RWPE2 (cell line): ENCODE measurements at places on chromosomes 2 and 18.

DNA sequence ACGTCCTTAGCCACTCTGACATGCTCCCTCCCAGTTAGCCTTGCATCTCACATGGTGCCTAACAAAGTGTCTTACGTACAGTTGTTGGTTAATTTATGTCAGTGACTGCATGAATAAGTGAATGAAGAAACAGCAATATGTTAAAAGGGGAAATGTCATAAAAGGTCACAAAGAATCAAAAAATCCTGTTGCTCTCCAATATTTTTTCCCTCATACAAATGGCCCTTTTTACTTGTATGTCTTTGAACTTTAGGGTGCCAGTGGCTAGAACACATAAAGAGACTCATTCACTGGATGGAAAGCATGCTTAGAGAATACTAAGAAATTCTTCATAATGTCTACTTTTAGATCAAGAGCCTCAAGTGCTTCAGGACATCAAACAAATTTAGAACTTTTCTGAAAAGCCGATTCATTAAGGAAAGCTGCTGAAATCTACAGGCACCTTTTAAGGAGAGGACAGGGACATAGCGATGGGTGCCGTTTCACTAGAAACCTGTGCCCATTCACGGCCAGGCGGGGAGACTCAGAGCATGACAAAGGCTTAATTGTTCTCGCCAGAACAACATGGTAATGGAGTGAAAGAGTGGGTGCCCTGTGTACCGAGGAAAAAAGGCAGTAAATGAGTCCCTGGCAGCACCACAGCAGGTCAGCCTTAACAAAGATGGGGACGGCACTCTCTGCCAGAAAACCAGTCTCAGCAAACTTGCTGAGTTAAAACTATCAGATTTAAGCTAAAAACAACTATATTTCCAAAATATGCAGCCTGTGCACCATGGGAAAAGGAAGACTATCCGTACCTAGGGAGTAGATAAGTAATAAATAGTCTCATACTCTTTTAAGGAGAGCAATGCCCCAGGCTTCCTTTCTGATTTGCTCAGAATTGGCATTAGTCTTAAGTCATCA is 71.6 kb upstream of the SPTBN1 start:
- DNase-seq = no peak

DNA sequence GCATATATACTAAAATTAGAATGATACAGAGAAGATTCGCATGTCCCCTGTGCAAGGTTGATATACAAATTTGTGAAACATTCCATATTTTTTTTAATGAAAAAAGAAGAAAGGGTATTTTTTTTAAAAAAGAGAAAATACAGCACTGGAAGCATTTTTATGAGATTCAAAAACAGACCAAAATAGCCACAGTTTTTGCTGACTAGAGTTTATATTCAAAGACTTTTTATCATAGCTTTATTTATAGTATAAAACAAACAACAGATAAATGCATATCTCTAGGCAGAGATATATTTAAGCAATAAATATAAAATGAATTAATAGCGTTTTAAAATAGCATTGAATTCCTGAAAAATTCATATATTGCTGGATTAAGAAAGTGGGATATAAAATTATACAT is 436.5 kb upstream of the ACVR2A start:
- no peak for DNase-seq

DNA sequence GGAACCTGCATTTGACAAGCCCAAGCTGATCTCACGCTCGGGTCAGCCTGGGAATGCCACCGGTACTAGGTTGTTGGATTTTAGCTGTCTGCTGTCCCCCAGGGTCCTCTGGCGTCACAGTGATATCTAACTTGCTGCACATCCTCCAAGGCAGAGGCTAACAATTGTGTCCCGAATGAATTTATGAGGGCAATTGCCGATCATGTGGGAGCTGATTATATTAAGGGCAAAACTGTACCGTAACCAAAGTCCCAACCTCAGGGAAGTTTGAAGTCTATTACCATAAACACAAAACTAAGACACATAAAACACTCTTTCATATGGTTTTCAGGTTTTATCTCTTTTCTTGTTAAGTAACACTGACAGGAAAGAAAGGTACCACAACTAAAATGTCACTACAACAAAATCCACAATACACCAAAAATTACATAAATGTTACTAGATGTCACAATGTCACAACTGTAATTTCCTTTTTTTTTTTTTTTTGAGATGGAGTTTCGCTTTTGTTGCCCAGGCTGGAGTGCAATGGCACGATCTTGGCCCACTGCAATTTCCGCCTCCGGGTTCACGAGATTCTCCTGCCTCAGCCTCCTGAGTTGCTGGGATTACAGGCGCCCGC is 6.7 kb downstream of the UXS1 start:
- no peak for DNase-seq

DNA sequence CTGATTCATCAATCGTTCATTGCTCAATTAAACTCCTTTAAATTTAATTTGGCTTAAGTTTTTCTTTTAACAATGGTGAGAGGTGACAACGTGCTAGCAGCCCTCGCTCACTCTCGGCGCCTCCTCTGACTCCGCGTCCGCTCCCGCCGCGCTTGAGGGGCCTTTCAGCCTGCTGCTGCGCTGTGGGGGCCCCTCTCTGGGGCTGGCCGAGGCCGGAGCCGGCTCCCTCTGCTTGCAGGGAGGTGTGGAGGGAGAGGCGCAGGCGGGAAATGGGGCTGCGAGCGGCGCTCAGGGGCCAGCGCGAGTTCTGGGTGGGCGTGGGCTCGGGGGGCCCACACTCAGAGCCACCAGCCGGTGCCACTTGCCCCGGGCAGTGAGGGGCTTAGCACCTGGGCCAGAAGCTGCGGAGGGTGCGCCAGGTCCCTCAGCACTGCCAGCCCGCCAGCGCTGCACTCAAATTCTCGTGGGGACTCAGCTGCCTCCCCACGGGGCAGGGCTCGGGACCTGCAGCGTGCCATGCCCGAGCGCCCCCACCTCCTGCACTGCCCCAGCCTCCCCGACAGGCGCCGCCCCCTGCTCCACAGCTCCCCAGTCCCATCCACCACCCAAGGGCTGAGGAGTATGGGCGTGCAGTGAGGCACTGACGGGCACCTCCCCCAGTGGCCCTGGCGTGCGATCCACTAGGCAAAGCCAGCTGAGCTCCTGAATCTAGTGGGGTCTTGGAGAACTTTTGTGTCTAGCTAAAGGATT is 19.6 kb downstream of the ANKMY1 start:
- DNase-seq = no peak

DNA sequence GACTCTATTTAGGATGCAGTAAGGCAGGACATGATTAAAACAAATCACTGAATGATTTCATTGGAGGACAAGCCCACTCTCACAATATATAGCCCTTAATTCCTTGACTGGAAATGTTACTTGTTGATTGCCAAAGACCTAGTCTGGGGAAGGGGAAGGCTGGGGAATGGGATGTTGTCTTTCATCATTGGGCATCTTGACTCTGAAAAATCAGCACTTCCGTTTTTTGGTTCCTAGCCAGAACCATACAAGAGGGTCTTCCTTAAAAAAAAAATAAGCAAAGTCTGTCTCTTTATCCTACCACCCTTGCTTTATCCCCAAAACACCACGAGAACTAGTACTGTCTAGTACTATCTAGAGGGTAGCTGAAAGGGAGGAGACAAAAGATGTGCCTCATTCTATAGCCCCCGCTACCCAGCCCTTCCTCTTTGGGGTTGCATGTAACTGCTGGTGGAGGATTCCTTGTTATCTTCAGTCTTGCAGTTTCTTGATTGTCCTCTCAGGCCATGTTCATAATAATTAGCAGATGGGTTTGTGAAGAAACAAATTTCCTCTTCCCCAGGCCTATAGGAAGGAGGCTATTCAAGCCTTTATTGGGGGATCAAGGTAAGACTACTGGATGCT is 55.8 kb downstream of the NEMP2 start:
- no peak for DNase-seq

DNA sequence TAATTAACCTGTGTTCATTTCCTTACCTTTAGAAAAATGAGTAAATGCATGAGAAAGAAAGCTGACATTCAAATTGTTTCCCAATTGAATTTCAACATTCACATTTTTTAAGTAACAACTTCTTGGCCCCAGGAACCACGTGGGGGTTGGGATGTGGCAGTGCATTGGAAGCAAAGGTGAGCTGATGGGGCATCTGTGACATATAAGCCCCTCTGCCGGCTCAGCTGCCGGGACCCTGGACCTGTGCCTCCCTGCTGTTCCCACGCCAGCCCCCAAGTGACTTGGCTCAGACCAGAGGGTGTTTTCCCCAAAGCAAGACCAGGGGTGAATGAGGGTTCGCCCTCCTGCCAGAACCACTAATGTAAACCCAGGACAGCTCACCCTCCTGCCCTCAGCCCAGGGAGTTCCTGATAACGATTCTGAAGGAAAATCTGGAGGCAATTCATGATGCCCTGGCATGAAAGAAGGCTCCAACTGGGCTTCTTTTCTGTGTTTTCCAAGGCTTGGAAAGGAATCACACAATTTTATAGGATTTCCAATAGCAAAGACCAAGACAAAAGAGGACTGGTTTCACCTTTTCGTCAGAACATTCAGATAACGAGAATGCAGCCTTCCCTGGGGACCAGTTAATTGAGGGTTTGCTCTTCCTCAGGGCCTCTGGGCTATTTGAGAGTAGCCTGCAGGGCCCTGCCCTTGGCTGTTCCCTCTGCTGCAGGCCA is 193.2 kb upstream of the TWIST2 start:
- DNase-seq = no peak

- DNase-seq = no peak
Measured at GRCh38 chr2:158668001-158668765, 126.9 kb upstream of the DAPL1 start.

- DNase-seq = no peak
Measured at GRCh38 chr2:1748741-1749488, 4.6 kb upstream of the PXDN start.

DNA sequence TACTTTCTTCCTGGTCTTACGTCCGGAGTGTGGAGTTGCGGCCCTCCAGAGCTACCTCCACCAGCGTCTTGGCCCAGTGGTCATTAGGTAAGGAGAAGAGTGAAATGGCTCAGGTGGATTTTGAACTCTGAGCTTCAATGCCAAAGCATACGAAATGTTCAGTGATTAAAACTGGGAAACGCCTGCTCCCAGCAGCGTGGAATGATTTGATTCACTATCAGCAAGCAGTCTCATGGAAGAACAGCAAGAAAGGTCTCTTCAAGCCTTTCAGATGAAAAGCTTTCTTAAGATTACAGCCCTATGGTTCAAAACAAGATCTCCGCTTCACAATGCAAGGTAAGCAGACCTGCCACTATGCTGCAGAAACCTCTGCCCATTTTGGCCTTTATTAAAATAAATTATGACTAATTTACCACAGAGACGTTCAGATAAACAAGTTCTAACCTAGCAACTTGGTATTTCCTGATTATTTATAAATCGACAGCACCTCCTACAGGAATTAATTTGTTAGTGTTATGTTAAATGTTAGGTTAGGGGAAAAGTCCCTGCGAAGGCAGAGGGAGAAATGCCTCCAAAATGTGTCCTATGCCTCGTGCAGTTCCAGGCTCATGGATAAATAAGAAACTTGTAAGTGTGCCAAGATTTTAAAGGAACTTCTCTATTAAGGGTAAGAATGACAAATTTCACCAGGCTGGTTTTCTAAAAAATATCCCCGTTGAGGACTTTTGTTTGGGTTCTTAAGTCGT is 10.1 kb downstream of the SP9 start:
- no peak for DNase-seq

- DNase-seq = no peak
Measured at GRCh38 chr2:210429403-210430137, 47.0 kb downstream of the LANCL1 start.

DNA sequence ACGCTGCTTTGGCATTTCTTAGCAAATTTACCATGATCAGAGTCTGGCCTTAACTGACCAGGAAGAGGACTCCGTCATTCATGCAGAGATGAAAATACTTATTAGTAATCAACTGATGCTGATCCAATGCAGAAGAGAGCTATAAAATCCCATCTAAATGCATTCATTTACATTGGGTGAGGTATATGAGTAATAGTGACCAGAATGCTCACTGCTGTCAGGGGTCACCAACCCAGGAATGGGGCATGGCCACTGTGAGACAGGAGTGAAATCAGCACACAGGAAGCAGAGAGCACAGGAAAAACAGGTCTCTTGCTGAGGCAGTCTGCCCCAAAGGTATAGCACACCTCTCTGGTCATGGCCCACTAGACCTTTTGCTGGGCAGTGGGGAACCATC is 68.1 kb upstream of the TMEM247 start:
- DNase-seq = no peak

- DNase-seq = no peak
Measured at GRCh38 chr2:15112216-15112615, 448.9 kb downstream of the NBAS start.

DNA sequence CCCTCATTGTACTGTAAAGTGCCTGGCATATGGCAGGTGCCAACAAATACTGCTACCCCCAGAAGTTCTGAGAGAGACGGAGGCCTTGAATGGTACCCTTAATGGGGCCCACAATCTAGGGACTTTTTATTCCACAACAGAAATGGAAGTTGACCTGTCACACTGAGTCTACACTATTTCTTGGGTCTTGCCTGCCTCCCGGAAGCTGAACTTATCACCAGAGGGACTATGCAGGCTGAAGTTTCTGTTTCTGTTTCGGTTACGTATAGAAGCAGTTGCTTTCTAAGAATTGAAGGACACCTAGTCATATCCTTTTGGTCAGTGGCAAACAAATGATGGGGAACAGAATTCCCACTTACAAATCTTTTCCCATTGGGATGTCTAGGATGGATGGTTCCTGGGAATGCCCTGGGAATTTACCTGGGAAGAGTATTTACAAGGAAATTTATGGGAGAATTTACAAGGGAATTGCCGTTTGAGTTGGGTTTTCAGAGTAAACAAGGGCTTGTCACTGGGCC is 74.2 kb downstream of the HS1BP3 start:
- DNase-seq = no peak

GRCh38 chr18:63192885-63193349 is 126.7 kb downstream of the BCL2 start:
- DNase-seq = no peak

GRCh38 chr18:48674758-48675351 is 136.0 kb downstream of the CTIF start:
- peak; percentile 20 for DNase-seq

DNA sequence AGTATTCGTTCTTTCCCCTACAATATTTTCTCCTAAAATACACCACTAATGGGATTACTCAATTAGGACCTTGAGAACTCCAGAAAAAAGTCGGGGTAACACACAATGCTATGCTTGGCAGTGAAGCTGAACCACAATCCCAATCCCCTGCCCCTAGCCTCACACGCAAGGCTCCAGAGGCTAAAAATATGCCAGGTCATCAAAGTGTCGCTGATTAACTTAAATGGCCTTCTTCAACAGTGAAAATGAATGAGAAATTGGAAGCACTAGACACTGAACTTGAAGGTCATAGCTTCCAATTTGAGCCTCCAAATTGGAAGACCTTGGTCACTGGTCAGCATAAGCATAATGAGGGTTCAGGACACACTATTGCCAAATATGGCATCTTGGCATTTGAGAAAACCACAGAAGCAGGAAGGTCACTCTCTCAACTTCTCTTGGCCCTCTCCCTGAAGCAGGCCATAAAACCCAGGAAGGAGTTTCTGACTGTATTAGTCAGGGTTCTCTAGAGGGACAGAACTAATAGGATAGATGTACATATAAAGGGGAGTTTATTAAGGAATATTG is 86.0 kb upstream of the SATB2 start:
- DNase-seq = no peak
